Lower lobe of right lung (tissue), 2 donors: ENCODE measurements at places on chromosomes 5 and 9.

DNA sequence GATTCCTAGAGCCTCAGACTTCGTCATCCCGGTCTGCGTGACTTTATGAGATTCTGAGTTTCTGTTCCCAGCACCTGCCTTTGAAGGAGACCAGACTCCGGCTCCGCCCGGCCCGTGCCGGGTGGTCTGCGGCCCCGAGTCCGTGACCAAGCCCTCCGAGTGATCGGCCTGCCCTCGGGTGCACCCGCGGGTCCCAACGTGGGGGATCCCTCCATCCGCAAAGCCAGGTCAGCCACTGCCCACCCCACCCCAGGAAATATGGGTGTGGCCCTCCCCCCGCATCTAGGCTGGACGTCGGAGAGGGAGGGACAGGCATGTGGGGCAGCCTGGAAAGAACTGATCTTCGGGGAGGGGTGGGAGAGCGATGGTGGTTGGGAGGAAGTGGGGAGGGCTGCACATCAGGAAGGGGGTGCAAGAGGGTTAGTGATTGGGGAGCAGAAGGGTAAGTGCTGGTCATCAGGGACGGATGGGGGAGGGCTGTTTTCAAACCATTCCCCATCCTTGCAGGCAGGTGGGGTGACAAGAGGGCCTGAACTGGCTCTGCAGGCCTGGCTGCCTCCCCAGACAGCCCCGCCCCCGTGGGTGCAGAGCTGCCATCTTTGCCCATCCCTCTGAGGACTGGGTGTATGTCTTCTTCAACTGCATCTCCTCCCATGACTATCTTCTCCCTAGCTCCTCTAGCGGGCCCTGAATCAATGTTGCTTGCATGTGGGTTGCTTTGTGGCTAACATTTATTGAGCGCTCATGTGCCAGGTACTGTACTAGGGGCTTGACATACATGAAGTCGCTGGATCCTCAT, 747 bp downstream of the LRSAM1 start:
- peak; percentile 66 for DNase-seq

DNA sequence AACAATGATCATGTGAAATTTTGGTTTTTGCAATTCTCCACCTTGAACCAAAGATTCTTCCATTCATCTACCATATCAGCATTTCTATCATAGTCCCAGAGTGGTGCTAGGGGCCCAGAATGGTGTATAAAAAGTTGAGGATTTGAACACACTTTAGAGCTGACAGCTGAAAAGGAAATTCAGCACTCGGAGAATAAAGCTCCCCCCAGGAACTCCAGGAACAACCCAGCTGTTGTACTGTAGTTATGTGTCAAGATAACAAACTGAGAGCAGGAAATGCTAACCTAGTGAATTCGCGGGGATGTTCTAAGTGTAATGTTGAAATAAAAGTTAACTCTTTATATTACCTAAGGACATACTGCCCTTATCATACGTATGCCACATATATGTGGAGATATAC, 216.7 kb downstream of the NFIB start:
- no peak for DNase-seq

DNA sequence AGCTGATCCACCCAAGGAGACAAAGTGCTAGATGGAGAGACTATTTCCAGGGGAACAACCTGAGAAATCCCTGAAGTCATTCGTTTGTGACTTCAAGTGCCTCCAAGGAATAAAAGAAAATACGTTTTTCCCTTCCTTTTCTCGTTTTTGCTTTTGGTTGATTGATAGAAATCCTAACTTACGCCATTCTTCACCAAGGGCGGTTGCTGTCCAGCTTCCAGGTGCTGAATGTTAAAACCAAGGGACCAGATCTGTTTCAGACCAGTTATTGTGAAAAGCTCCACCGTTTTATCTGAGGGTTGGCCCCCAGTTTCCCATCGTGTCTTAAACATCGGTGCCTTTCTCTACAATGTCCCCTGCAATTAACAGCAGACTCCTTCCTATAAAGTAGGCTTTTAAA, 600.7 kb upstream of the SGCD start:
- DNase-seq = no peak

- DNase-seq = no peak
Observed at GRCh38 chr5:139708434-139708861, 60.3 kb downstream of the CXXC5 start.

DNA sequence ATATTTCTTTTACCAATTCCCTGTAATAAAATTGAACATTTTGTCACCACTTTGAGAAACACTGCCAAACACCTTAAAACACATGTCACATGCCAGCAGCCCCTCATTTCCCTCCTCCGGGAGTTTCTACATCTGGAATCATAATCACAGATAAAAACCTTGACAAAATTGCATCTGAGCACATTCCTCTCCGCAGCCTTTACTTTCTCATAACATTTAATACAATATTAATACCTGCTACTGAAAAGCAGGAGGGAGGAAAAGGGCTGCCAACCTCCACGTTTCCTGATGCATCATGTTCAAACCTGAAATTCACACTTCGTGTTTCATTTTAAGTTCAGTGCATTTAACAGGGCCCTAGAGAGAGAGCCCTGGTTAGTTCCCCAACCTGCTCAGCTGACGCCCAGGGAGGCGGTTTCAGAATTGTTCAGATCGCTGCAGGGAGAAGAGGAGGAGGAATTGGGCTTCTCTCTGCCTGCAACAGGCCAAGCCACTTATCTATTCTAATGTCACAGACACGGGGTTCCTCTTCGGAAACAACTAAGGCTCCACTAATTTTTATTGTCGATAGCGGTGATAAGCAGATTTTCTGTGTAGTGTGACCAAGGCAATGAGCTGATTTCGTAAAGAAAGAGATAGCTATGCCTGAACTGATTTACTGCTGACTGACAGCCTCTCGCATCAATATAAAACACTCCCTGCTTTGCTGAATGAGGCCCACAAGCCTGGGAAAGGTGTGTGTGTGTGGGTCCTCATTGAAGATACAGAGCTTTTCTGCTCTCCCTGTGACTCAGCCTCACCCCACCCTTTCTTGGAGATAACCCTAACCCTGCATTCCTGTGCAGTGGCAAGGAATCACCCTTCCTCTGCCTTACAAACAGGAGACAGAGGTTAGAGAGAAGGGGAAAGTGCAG, 4.9 kb upstream of the LHX2 start:
- DNase-seq = no peak

- no peak for DNase-seq
Observed at GRCh38 chr5:169542811-169543210, 40.8 kb upstream of the SPDL1 start.

GRCh38 chr9:107711542-107711941, 222.0 kb upstream of the KLF4 start:
- no peak for DNase-seq

- DNase-seq = no peak
Observed at GRCh38 chr9:136527721-136528710, 17.8 kb downstream of the NOTCH1 start.

- no peak for DNase-seq
Observed at GRCh38 chr5:142627383-142628217, 58.3 kb downstream of the FGF1 start.

GRCh38 chr9:88818495-88819201, 172.6 kb upstream of the S1PR3 start:
- no peak for DNase-seq

- no peak for DNase-seq
Observed at GRCh38 chr5:177036443-177036842, 13.9 kb downstream of the ZNF346 start.

- DNase-seq = no peak
Observed at GRCh38 chr5:124996764-124997077, 250.3 kb upstream of the ZNF608 start.

DNA sequence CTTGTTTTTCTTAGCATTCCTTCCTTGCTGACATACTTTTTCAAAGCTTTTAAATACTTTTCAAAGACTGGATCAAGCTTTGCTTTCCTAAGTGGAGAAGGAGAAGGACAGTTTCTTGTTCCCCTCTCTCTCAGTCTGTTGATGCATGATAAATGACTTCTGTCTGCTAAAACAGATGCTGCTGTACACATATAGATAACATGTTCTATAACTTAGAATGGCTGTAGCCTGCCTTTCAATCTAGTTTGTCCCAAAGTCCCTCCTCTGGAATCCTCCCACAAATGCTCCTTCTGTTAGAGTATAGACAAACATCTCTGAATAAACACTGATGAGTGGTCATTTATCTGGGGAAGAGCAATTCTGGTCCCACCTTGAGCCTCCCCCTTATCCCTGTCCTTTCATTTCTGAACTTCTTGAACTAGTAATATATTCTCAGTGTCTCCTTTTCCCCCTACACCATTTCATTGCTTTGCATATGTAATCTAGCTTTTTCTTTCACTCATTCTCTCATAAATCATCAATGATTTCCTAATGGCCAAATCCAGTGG, 5.4 kb upstream of the HEMGN start:
- DNase-seq = no peak

- DNase-seq = no peak
Observed at GRCh38 chr5:80185095-80185494, 70.8 kb downstream of the SERINC5 start.

DNA sequence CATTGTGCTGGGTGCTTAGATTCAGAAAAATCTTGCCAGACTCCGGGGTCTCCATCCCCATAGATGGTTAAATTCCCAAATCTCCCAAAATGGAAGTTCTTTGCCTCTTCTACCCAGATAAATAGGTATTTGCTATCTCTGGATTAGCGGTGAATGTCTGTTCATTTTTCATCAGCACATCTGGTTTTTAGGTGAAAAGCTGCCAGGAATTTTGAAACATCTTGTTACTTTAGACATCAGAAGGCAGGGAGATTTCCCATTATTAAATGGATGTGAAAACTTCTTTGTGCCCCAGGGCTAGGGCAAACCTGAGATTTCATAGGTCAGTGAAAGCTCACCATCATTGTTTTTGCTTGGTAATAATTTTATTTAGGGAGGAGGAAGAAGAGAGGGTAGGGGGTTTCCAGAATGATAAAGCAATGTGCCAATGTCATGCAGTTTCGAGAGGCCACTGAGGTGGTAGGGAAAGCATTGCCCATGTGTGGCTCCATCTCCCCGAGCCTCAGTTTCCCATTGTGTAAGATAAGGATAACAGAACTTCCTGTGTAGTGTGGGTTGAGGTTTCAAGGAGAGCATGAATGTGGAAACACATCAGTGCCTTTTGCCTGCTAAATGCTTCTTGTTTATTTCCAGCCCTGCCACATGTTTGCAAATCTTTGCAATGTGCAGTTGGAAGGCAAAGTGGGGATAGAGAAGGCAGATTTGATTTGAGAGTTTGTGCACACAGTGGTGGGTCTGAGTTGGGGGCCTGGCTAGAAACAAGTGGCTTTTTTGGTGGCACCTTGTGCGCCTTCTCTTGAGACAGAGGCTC, 147.2 kb upstream of the KLF4 start:
- no peak for DNase-seq

DNA sequence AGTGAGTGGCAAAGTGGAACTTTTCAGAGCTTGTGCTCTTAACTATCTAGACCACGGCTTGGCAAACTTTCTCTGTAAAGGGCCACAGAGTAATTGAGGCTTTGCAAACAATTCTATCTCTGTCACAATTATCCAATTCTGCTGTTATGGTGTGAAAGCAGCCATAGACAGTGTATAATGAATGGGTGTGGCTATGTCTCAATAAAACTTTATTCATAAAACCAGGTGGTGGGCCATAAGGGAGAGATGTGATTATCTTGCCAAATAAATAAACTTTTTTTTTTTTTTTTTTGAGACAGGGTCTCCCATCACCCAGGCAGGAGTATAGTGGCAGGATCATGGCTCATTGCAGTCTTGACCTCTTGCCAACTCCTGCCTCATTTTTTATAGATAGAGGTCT, 78.7 kb upstream of the GNA14 start:
- DNase-seq = no peak

DNA sequence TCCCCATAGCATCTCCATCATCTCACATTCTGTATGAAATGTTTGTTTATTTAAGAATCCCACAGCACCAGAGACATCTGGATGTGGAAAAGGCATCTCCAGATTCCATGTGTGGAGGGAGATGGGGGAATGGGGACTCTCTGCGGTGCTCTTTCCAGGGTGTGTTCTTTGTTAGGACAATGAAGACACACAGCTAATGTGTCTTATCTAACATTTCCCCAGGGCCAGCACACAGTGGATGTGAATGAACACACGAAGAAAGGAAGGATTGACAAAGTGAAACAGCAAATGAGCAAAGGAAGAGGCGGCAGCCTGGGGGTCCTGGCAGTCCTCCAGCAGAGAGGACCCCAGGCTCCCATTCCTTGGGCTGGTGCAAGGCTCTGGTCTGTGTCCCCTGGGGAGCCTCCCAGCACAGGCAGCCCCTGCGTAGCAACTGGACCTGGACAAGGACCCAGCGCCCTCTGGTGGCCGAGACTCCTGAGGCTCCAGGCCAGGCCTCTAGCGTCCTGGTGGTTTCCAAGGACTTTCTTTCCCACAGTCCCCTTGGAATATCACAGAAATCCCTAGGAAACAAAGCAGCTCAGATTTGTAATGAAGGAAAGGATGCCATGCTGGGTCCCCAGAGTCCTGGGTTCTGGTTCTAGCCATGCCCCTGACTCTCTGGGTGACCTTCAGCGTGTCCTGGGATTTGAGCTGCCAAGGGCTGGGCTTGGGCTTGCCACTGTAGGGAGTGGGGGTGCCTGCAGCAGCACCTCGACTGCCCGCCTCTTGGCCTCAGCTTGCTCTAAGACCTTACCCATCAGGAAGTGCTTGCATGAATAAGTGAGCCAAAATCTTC, 3.5 kb upstream of the PDLIM7 start:
- DNase-seq = peak; percentile 94

DNA sequence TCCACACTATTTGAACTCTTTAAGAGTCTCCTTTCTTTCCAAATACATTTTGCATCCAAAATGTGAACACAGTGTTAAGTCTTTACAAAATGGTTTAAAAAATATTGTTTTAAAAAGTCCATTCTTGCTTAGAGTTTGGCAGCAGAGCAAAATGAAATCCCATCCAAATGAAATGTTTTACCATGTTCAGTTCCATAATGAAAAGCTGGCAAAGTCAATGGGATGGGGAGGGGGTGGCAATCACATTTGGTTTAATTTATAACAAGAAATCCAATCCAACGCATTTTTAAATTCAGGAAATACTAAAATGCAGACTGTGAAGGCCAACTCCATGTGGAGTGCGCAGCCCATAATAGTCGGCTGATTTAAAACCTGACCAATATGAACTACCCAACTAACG, 39.4 kb downstream of the MRPL36 start:
- DNase-seq = no peak

- DNase-seq = no peak
Observed at GRCh38 chr5:173953528-173954090, 35.4 kb upstream of the C5orf47 start.

DNA sequence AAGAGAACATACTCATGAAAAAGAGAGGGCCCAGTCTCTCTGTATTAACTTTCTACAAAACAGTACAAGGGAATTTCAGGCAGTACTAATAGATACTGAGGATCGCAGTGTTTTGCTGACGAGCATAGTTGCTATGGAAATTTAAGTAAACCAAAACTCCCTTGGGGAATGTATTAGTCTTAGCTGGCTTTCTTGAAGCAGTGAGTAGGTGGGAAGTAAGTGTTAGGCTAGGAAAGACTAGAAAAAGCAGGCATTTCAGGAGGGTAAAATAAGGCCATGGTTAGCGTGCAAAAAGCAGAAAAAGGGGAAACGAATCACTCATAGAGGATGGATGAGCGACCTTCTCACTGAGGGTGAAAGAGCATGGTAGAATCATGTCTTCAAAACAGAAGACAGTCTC, 84.3 kb upstream of the ACTBL2 start:
- no peak for DNase-seq

- DNase-seq = no peak
Observed at GRCh38 chr5:52983731-52984636, 5.2 kb upstream of the ITGA2 start.
